Left ventricle myocardium inferior (tissue), 1 donor: ENCODE measurements at places on chromosomes 7 and 10. TPM values are rescaled to one million over a fixed set of nuclear protein-coding genes. Genes with fewer than 3 reads are reported as not detected.

DNA sequence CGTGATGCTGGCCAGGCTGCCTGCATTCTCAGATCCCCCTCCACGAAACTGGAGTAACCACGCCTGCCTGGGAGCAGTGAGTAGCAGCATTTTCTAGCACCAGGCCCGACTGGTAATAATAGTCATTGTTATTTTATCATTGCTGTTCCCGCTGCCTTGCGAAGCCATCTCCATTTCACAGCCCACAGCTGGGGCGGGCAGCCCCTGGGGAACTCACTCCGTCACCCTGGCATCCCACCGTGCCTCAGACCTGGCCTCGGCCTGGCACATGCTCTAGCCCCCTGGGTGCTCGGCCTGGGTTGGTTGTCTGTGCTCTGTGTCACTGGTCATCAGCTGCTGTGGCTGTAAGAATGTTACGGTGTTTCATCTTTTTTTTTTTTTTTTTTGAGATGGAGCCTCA lies 57.7 kb upstream of the SH2B2 start:
- no peak for DNase-seq

DNA sequence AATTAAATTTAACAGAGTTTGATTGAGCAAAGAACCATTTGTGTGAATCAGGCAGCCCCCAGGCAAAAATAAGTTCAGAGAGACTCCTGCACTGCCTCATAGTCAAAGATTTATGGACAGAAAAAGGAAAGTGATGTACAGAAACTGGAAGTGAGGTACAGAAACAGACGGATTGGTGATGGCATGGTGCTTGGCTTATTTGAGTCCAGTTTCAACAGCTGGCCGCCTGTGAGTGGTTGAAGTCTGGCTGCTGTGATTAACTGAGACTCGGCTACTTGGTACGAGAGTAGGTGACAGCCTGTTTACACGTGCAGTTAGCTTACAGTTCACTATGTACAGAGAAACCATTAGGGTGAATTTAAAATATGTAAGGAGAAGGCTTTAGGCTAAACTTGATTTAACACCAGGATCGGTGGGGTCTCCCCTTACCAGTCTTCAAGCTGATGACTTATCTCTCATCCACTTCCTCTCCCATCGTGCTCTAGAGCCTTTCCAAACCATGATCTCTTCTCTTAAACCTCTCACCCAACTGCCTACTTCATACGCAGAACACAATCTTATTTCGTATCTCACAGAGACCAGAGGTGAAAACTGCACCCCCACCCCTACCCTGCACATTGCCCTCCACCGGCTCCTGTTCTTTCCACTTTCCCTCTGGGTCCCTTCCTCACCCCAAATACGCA lies 5.0 kb upstream of the MSMB start:
- DNase-seq: no peak

GRCh38 chr10:101879456-101880231 lies 36.0 kb upstream of the KCNIP2 start:
- no peak for DNase-seq

Gene LIPM
- not detected for total RNA-seq

Gene PALD1
- total RNA-seq: 5.1 TPM
